ENCODE measurements at places on chromosomes 6 and 20.

- no peak for DNase-seq
Measured at GRCh38 chr6:119379809-119380208, 30.2 kb upstream of the MAN1A1 start.

DNA sequence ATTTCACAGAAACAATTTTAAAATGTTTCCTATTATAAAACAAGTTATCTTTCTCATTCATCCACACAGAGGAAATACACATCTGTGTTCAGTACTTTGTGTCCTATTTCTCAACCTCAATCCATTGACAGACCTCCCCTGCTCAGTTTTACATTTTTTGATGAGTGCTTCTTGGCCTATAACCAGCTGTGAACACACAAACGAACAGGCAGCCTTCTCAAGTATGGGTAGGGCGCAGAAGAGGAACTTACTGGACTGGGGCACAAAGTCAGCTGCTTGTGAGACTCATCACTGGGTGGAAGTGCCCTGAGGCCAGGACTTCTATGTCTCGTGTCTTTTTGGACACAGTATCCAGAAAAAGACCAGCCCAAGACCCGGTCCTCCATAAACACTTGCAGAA, 2.8 kb downstream of the RPS6KA2 start:
- DNase-seq: no peak

- DNase-seq: no peak
Measured at GRCh38 chr6:27049863-27050781, 197.4 kb upstream of the PRSS16 start.

GRCh38 chr6:27251606-27252251, 4.2 kb downstream of the PRSS16 start:
- no peak for DNase-seq

DNA sequence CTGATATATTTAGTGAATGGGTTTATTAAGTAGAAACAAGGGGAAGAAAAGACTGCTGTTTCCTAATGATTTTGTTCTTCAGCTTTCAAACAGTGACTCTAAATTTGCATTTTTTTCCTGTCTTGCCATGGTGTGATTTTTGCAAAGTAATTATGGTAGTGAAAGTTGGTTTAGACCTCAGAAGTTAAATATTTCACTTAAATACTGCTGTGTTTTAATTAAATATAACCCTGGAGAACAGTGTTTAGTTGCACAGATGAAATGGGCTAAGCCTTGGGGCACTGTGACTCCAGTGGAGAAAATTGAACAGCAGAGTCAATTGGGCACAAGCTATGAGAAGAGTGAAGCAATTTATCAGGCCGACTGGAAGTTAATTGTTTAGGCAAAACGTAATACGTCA, 111.1 kb upstream of the MCHR2 start:
- DNase-seq: no peak

DNA sequence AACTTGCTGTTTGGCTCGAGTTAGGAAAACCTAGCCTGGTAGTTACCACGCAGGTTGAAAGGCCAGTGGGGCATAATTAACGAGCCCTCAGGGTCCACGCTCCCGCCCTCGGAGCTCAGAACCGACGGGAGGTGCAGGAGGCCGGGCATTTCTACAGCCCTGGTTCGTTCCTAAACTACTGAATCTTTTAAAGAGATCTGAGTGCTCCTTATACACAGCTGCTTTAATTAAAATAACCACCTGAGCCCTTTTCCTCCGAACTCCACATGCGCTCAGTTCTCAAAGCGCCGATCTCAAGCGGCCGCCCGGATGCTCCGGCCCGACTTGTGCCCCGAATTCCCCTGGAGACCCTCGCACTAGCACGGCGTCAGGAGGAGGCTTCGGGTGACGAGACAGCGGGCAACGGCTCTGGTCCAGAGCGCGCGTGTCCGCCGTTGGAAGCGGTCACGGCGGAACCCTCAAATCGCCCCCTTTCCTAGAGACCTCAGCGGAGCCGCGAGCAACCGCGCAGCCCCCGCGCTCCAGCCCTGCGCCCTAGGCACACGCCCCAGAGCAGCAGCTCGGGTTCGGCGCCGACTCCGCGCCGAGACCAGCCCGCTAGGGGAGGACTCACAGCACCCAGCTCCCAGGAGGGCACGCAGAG, 397 bp downstream of the WDR27 start:
- DNase-seq: no peak

DNA sequence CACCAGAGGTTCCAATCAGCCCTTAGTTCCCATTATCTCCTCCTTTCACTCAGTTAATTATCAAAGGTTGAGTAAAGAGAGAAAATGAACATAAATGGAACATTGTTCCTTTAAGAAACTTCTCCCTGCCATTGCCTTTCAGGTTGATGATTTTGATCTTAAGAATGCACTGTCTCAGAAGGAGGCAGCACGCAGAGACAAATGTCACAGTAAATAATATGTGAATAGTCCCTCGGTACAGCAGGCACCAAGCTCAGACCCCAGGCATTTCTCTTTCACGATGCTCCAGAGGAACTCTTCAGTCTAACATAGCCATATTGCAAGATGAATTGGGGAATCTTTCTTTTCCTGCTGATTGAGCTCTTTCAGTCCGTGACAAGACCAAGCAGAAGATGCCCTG, 435.3 kb upstream of the SPTLC3 start:
- DNase-seq: no peak

GRCh38 chr6:25263657-25264056, 15.5 kb upstream of the CARMIL1 start:
- no peak for DNase-seq

DNA sequence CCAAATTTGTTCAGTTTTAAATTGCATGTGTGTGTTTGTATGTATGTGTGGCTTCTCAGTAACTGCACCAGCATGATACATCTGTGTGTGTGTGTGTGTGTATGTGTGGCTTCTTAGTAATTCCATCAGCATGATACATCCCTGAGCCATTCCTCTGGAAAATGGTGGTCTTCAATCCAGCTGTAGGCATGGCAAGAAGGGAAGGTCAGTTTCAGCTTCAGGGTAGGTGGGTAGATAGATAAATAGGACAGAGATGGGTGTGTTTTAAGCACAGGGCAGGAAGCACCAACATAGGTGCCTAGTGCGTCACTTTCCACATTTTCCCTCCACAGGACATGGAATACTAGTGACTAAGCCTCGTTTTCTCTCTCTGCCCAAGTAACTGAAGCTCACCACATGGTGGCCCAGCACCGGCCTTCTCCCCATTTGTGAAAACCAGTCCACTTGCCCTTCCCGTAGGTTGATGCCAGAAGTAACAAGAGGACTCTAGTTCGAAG, 82.9 kb downstream of the RPP40 start:
- DNase-seq: no peak

- no peak for DNase-seq
Measured at GRCh38 chr6:152697634-152698033, at the start of gene MYCT1. Gene MYCT1 (plus strand): TSS chr6:152697897. CDS start chr6:152697903, 6 bp downstream.

- no peak for DNase-seq
Measured at GRCh38 chr6:117423754-117424153, 2.0 kb downstream of the ROS1 start.

GRCh38 chr20:45350217-45350616, 2.0 kb upstream of the SDC4 start:
- DNase-seq: no peak

Measured in NCI-H2107 (cell line).